ENCODE measurements at places on chromosomes 11 and 22. TPM values are rescaled to one million over a fixed set of nuclear protein-coding genes. Genes with fewer than 3 reads are reported as not detected.

EHF gene
- total RNA-seq: 1.1 TPM

MYEOV gene
- not detected for total RNA-seq

PMM1 gene
- 13.0 TPM for total RNA-seq

TM7SF2 gene
- total RNA-seq: 25.4 TPM

PATE3 gene
- not detected for total RNA-seq

UCP2 gene
- 458 TPM for total RNA-seq

ESAM gene
- total RNA-seq: 2.3 TPM

INS gene
- not detected for total RNA-seq

RIC3 gene
- total RNA-seq: 44.3 TPM

GLYATL1 gene
- total RNA-seq: not detected

ZBTB16 gene
- total RNA-seq: 2.5 TPM

IPO7 gene
- total RNA-seq: 95.7 TPM

DUSP8 gene
- total RNA-seq: 1.7 TPM

RFPL2 gene
- not detected for total RNA-seq

SCUBE2 gene
- not detected for total RNA-seq

OR51E1 gene
- total RNA-seq: not detected

SCUBE1 gene
- 0.12 TPM for total RNA-seq

RASD2 gene
- not detected for total RNA-seq

ZNF280A gene
- not detected for total RNA-seq

DMC1 gene
- total RNA-seq: 0.91 TPM

TTC36 gene
- 0.32 TPM for total RNA-seq

SCGB1A1 gene
- not detected for total RNA-seq

OR10G7 gene
- not detected for total RNA-seq

KCNJ5 gene
- total RNA-seq: not detected

OR5B21 gene
- total RNA-seq: 0.71 TPM

UPB1 gene
- 1.3 TPM for total RNA-seq

C11orf91 gene
- 0.49 TPM for total RNA-seq

GUCY1A2 gene
- 0.07 TPM for total RNA-seq

CCDC34 gene
- 2.4 TPM for total RNA-seq

CDC42EP1 gene
- total RNA-seq: not detected

Measured in activated B cell treated with CpG ODN at 0.5 μM for 24 hours (primary cell).